MG63 (cell line): ENCODE measurements at places on chromosomes 4 and X. TPM values are rescaled to one million over a fixed set of nuclear protein-coding genes. Genes with fewer than 3 reads are reported as not detected.
A peak's percentile ranks its signal among the peaks of the same experiment; 100 is the strongest.

Gene ADGRG2
- 0.20 and 0.46 TPM in 2 replicates for total RNA-seq

GRCh38 chr4:137627739-137628460, 95.6 kb upstream of the PCDH18 start:
- no peak for DNase-seq

DNA sequence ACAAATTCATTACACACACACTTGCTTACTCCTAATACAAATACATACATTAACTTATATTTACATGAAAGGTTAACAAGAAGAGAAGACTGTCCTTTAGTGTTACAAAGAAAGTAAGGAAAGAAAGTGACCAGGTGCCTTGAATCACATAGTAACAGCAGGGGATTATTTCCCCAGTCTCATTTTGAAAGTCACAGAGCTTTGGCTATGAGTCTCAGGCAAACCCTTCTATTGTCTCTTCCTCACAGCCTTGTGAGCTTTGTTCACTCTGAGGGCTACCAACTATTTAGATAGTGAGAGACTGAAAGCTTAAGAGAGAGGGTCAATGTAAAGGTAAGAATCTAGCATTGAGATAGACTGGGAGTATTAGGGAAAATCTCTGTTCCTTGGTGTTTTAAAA, 161.6 kb downstream of the NPNT start:
- no peak for DNase-seq

DNA sequence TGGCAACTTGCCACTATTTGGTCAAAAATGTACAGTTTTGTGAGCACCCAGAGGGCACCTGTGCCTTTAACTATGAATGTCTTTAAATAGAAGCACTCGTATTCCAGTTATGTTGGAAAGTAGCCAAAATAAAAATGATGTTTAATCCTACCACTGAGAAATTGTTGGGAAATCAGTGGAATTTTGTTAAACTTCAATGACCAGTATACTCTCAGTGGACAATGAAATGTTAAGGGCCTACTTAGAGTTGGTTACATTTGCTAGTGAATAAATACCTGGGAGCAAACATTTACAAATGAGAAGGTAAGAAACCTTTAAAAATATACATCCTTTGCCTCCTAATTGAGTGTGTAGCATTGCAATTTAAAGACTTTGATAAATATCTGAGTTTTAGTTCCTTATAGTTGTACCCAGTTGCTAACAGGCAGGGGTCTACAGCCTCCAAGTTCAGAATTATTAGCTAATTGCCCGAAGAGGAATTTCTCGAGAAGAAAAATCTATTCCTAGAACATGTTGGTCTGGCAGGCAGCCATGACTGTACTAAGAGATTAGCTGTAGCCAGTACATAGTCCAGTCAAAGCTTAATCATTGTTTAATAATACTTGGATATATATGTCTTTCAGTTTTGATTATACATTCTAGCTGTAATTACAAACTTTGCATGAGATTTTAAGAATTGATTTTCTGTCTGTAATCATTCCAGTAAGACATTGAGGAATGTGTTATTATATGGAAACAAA, 93.2 kb downstream of the IL1RAPL2 start:
- peak; percentile 4 for DNase-seq

DNA sequence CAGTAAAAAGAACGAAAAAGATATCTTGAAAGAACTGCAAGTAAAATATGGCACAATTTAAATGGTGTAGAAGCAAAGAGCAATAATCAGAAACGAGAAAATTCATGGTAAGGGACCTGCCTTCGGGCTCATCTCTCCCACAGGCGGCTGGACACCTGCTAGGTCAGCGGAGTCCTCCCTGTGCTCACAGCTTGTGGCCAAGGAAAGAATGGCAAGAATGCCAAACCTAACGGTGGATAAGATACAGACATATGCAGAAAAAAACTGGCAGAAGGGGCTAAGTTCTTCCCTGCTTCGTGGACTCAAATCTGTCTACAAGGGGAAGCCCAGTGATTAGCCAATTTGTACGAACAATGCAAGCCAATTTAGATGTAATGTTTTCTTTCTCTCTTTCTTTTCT, 152.1 kb upstream of the VCX start:
- DNase-seq: no peak

DNA sequence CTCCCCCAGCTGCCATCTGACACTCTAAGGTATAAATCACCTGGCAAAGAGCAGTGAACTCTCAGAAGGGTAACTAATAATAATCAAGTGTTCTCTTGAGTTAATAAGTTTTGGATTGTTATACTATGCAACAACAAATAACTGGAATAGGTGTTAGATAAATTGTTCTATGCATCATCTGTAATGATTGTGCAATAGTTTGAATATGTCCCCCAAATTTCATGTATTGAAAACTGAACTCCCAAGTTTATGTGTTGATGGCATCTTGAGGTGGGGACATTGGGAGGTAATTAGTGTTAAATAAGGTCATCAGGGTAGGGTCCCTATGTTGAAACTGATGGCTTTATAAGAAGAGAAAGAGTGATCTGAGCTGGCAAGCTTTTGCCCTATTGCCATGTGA, 272.7 kb upstream of the TAPT1 start:
- DNase-seq: no peak
